ENCODE measurements at places on chromosomes 4 and X.

GRCh38 chrX:22520128-22520828 is 247.6 kb downstream of the CBLL2 start:
- no peak for DNase-seq

- DNase-seq = peak; percentile 12
Observed at GRCh38 chr4:2249526-2250356, 7.8 kb upstream of the HAUS3 start.

DNA sequence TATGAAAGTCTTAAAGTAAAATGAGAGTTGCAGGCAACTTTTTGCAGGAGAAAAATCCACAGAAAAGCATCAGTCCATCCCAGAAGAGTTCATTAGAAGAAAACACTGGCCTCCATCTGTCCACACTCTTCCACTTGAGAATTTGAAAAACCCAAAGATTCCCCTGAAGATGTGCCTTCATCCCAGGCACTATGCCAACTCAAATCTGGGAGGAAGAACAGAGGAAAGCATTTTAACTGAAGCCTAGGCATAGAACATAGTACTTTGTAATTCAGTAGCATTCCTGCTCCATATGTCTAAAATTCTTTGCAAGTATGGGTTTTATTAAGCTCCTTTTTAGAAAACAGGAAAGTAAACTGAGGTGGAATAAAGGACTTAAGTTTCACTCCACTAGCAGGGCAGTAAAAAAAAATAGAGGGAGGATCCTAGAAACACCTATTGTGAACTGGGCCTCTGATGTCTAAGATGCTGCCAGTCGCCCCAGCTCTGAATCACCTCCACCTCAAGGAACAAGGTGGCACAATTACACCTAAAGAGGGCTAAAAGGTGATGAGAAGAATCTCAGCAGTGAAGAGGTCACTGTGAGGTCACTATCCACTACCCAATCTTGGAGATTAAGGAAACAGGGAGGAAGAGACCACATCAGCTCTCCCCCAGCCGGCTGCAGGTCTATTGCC is 141.9 kb upstream of the FAM241A start:
- no peak for DNase-seq

DNA sequence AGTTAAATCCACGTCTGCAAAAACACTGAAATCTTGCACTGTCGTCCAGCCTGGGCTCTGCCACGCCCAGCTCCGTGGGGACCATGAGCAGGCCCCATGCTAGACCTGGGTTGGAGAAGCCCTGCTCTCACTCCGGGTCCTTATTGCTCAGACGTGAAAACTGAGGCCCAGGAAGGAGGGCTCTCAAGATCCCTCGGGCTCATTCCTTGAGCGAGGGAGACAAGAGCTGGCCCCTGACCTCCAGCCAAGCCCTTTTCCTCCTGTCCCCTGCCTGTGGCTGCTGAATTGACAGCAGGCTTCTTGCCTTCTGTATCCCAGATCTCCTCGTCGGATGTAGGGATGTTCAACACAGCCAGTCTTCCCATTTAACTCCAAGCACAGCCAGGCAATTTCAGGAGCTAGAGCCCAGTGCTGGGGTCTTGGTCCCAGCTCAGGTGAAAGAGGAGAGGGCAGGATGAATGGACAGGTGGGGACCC is 109.5 kb downstream of the CPZ start:
- no peak for DNase-seq

DNA sequence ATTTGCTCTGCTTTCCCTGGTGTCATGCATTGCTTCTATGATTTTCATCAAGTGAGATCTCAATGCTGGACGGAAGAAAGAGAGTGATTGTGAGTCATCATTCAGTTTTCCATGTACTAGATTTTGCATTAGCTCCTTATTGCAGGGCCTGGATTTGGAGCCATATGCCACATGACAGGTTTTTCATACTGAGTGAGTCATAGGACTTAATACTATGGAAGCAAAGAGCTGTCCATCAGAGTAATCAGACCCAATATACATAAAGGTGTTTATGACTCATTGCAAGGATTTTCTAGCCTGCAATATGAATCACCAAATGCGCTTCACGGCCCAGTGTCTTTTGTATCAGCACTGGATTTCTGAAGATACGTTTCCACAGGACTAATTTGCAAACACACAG is 11.2 kb upstream of the TFDP3 start:
- DNase-seq = no peak

DNA sequence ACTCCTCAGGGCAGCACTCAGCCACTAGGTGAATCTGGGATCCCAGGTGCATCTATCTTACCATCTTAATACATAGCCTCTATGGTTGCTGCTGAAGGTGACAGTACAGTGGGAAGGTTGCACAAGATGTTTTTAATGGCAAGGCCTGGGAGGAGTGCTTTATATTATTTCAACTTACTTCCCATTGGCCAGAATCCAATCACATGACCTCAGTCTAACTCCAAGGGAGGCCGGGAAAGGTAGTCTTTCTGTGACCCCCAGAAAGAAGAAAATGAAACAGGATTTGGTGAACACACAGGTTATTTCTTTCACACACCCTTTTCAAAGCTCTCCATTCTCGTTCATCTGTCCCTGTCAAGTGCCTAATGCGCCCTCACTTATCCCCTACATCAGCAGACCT is 189.1 kb upstream of the ATP6AP2 start:
- no peak for DNase-seq

DNA sequence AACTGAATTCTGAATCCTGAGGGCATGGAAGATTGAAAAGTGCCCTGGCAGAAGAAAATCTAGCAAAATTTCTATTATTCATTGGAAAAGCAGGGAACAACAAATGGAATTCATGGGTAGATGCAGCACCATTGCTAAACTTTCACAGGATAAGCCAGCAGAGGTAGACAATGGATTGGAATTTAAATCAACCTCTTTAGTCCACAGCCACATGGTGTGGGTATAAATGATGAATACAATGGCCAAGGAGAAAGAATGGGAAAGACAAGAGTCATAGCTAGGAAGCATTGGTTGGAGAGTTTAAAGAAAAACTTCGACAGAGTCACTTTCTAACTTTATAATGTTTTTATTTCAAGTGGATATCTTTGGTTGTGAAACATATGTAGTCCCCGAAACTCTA is 332.8 kb upstream of the PUDP start:
- no peak for DNase-seq

- DNase-seq = no peak
Observed at GRCh38 chr4:76036855-76037254, 985 bp upstream of the CXCL11 start.

DNA sequence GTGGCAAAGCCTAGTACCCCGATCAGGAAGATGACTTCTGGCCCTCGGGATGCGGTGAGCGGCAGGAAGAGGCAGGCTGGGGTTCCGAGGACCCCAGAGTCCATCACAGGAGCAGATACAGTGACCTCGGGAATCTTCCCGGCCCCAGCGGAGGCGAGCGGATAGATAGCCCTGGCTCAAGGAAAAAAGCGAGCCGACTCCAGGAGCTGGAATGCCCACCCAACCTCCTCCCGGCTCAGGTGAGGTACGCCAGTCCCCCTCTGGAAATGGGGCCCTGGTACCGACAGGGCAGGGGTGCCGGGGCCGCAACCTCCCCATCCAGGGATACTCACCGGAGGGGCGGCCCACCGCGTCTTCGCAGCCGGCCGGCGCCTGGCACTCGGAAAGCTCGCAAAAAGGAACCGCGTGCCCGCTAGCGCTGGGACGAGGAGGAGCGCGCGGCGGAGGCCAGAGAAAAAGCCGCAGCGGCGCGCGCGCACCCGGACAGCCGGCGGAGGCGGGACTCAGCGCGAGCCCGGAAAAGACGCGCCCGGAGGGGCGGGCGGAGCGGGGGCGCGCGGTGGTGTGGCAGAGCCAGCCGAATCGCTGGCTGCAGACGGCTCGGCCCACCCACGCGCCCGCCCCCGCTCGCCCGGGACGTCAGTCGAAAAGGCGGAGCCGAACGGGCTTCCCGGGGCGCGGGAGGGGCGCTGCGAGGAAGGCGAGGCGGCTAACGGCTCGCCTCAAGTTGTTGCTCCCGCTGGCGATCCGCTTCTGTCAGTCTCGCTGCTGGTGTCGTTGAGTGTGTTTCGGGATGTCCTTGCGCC is at the start of gene ACSL4:
ACSL4 (minus strand) TSS at position 451 of the 806 bp plus-strand sequence. CDS start 49,894 bp downstream, outside the sequence.
- peak; percentile 82 for DNase-seq

GRCh38 chrX:2679534-2680485 is 11.3 kb upstream of the CD99 start:
- no peak for DNase-seq

- DNase-seq = no peak
Observed at GRCh38 chr4:89111833-89112563, 665 bp downstream of the TIGD2 start.
